ENCODE measurements at places on chromosomes 11 and 22. TPM values are rescaled to one million over a fixed set of nuclear protein-coding genes. Genes with fewer than 3 reads are reported as not detected.

- no peak for DNase-seq
Measured at GRCh38 chr11:15935373-15935772, 421.0 kb downstream of the SOX6 start.

DNA sequence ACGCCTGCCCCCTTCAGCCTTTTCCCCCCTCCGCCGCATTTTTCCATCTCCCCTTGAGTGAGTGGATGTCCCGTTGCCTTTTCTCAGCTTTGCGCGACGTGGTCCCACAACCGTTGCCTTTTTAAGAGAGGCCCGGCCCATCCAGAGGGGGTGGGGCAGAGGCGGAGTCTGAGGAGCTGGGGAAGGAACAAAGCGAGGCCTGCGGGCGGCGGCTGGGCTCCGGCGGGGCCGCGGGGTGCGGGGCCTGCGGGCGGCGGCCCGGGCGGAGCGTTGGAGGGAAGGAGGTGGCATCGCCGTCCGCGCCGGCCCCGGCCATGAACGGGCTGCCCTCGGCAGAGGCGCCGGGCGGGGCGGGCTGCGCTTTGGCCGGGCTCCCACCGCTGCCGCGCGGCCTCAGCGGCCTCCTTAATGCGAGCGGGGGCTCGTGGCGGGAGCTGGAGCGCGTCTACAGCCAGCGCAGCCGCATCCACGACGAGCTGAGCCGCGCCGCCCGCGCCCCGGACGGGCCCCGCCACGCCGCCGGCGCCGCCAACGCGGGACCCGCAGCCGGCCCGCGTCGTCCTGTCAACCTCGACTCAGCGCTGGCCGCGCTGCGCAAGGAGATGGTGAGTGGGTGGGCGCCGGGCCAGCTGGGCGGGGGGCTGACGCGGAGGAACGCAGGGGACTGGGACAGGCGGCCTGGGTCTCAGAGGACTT is at the start of gene FAM89B:
TSS of gene FAM89B (plus strand) at position 183 of the 696 bp plus-strand sequence. CDS start at position 315, 132 bp downstream.
- peak; percentile 90 for DNase-seq

DNA sequence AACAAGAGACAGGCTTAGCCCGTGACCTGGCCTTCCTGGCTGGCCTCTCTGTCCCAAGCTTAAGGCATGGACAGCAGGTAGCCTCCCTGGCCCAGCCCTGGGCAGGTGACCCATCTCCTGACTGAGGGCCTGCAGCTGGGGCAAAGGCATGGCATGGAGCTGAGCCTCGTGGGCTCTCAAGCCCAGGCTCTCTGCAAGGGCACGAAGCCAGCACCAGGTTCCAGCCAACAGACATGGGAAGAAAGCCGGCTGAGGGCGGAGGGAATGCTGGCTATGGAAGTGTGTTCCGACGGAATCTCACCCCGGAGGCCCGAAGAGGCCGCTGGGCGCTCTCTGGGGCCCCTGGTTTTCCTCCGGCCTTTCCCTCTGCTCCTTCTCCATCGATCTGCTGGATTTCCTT is 12.9 kb downstream of the DNAL4 start:
- DNase-seq = no peak

SAA4 gene
- total RNA-seq = not detected
